ENCODE measurements at places on chromosomes 5 and 9. TPM values are rescaled to one million over a fixed set of nuclear protein-coding genes. Genes with fewer than 3 reads are reported as not detected.

DNA sequence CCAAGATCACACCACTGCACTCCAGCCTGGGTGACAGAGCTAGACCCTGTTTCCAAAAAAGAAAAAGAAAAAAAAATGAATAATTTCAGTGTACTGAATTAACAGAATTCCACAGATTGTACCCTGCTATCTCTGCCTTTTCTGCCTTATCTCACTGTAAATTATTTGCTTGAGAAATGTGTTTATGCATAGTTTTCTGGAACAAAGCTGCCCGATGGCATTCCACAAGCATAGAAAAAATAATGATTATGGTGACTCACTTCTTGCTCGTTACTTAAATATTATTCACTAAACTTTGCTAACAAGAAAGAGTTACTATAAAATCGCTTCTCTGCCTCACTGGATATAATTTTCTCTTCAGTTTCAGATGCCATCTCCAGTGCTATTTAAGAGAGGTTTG, 88.7 kb upstream of the FAM169A start:
- no peak for DNase-seq

GRCh38 chr5:148991566-148991965, 71.3 kb downstream of the SH3TC2 start:
- DNase-seq: no peak

CTXN3 gene
- polyA plus RNA-seq: not detected

DNA sequence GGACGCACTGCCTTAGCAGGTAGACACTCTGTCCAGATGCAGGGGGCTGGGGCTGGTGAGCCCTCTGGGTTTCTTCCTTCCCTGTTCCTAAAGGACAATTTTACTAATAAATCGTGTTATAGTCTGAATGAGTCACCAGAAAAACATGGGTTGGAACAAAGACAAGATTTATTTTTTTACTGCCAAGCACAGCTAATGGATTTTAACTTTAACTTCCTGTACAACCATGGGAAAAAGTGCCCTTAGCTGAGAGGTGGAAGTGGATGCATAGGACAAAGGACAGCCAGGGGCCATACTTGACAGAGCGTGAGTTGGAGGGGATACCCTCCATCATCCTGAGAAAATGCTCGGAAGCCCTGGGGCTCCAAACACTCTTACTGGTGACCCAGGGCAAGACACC, 300.7 kb downstream of the MSX2 start:
- no peak for DNase-seq

DNA sequence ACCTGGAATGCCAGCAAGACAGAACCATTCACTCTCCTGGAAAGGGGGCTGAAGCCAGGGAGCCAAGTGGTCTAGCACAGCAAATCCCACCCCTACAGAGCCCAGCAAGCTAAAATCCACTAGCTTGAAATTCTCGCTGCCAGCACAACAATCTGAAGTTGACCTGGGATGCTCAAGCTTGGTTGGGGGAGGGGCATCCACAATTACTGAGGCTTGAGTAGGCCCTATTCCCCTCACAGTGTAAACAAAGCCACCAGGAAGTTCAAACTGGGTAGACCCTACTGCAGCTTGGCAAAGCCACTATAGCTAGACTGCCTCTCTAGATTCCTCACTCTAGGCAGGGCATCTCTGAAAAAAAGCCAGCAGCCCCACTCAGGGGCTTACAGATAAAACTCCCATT, 17.3 kb downstream of the RIGI start:
- no peak for DNase-seq

DNA sequence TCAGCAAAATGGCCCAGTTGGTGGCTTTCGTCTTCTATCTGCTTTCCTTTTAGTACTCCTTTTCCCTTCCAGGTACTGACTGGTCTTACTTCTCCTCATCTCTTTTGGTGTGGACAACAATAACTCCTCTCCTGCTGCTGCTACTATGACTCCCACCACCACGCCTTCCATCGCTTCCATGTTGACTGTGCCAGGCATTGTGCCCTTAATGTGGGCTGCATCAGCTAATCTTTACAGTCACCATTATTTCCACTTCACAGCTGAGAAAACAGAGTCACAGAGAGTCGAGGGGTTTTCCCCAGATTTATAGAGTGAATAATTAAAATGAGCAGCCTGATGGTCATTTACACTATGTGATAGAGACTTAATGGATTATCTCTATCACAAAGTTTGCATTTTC, 184.9 kb upstream of the IL12B start:
- DNase-seq: no peak

DNA sequence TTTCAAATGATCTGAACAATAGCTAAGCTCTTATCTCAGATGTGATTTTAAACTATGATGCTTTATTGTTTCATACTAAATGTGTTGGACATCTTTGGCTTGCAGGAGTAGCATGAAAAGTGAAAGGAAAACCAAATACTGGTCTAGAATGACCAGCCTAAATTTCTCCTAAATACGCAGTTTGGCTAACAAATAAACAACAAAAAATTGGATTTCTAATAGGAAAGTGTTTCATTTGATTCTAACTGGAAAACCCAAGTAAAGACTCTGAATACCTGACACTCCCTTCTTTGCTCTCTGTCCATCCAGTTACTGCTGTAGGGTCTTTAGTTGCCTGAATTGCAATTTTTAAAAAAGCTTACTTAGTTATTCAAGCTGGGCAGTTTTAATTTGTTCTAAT, 111.7 kb upstream of the ACOT12 start:
- no peak for DNase-seq

PCDHA9 gene
- not detected for polyA plus RNA-seq

DNA sequence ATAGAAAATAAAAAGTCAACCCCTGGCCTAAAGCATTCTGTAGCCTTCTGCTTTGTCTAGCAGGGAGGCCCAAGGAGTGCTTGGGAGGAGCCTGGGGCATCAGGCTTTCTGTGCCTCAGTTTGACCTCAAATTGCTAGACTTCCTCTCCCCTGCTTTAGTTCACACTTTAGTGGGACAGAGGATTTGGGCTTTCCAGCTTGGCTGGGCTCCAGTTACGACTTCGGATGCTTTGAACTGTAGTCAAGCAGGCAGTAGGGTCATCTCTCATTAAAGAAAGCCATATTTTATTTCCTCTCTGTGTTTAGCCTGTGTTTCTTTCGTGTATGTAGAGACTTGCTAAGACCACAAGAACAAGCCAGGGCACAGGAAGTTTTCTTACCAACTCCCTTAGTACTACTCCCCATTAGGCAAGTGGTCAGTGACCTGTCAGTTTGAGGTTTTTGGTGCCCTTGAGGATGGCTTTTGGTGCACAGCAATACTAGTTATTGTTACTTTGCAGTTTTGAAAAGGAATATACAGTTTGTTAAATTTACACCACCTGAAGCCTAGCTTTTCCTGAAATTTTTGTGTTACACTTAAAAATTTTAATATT, 334.7 kb downstream of the NDUFS4 start:
- DNase-seq: no peak

GABRA6 gene
- polyA plus RNA-seq: not detected

GRCh38 chr9:126027566-126027965, 280.4 kb downstream of the PBX3 start:
- no peak for DNase-seq

GRCh38 chr5:41246376-41246775, 33.0 kb upstream of the C6 start:
- peak; percentile 19 for DNase-seq

- DNase-seq: no peak
These were observed 105.4 kb downstream of the SEMA5A start for GRCh38 chr5:9440517-9440916.

All from A549 (cell line).